Stimulated activated CD8-positive, alpha-beta memory T cell treated with anti-CD3 and anti-CD28 coated beads, Interleukin-7, amount 100 ng/mL, for 4 hours (primary cell): ENCODE measurements at places on chromosomes 2 and 18.

- no peak for DNase-seq
Measured at GRCh38 chr2:112272669-112273068, 2.7 kb upstream of the ZC3H6 start.

- DNase-seq, result no peak
Measured at GRCh38 chr18:79496237-79496977, 100.7 kb downstream of the NFATC1 start.

DNA sequence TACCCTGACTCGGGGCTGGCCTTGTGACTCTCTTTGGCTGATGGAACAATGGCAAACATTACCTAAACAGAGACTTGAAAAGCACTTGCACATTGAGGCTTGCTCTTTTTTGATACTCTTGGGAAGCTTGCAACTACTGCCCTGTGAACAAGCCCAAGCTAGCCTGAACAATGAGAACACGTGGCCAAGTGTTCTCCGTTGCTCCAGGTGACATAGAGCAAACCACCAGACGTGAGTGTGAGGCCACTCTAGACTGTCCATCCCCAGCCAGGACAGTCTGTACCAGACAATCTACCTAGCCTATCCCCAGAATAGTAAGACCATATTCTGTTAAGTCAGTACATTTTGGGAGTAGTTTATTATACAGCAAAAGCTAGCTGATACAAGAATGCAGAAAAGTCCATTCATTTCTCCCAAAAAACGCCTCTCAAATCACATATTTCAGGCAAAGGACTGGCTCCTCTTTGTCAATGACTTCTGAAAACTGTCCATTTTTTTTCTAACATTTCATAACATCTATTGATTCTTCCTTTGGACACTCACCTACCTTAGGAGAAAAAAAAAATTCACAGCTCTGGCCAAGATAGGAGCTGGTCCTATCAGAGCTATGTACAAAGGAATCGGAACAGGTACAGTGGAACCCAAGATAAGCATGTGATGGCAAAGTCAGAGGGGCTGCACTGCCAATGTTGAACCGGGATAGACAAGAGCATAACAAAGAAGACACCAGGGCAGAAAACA lies 142.1 kb upstream of the PKDCC start:
- DNase-seq, result no peak

- DNase-seq, result peak; percentile 22
Measured at GRCh38 chr2:219448776-219449341, 14.2 kb downstream of the SPEG start.

GRCh38 chr2:204401114-204401513 lies 144.2 kb upstream of the PARD3B start:
- no peak for DNase-seq

DNA sequence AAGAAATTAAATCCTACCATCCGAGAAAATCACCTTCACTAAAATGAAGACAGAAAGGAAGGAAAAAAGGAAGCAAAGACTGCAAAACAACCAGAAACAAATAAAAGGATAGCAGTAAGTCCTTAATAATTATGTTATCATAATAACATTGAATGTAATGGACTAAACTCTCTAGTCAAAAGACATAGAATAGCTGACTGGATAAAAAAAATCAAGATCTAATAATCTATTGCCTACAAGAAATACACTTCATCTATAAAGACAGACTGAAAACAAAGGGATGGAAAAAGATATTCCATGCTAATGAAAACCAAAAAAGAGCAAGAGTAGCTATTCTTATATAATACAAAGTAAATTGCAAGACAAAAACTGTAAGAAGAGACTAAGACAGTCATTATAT lies 48.5 kb upstream of the SGPP2 start:
- no peak for DNase-seq

DNA sequence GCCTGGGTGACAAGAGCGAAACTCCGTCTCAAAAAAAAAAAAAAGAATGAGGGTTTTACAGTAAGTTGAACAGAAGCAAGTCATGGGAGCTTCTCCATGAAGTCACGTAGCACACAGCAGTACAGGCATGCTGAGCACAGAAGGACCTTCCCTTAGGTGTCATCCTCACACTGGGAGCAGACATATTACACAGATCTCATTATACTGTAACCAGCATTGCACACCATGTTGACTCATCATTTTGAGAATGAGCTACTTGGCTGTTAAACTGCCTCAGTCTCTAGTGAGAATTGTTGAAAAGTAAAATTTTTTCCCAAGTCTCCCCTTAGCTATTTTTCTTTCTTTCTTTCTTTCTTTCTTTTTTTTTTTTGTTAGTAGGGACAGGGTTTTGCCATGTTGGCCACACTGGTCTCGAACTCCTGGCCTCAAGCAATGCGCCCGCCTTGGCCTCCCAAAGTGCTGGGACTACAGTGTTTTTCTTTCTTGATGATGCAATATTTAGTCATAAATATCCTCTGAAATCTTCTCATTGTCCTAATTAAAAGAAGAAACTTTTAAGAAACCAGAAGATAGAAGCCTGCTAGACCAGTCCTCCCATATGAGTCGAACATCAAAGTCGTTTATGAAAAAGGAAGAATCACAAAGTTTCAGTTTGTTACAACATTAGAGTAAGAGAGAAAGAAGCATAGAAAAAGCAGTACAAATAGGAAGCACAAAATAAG lies 37.9 kb upstream of the PPP1CB start:
- DNase-seq, result no peak

DNA sequence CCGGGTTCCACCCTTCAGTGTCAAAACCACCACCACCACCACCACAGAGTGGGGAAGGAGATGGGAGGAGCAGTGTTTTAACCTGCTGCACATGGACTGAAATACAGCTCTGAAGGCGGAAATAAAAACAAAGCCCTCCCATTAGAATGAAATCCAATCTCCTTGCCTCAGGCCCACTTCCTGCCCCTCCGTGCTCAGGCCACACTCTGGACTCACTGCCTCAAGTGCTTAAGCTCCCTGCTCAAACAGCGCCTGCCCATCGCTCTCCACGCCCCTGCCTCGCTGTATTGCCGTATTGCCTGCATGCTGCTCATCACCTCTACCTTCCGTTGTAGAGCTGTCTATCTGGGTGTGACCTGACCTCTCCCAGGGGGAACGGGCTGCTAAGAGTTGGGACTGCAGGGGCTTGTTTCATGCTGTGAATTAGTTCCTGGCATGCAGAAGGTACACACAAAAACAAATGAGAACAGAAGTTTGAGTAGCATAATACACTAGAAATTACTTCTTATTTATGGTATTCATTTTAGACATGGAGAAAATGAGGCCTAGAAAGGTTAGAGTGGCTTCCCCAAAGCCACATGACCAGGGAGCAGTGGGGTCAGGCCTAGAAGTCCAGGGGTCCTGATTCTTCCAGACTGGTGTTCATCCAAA lies 31.6 kb upstream of the NEB start:
- no peak for DNase-seq

DNA sequence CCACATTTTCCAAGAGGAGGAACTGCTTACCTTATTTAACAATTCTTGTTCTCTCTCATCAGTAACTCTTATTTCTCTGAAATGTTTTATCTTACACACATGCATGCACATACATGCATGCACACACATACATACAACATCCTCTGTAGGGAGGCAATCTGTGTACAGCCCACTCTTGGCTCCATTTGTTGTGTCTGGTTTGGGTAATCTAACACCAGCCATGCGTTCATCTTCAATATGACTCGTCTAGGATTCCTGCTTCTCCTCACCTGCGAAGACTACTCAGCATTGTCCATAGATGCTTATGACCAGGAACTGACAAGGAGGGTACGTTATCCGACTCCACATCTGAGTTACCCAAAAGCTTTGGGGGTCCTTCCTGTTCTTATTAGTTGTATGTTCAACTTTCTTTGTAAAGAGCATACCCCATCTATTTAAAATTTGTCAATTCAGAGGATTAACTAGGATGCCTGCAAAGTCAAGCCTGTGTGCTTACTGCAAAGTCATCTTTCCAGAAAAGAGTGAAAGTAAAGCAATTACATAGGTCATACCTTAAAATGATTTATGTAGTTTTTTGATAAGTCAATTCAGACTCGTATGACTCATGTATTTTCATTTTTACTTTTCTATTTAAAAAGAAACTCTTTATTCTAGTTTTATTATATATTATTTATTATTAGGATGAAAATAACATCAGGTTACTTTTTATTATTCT lies 18.2 kb downstream of the LYPD6B start:
- DNase-seq, result no peak

DNA sequence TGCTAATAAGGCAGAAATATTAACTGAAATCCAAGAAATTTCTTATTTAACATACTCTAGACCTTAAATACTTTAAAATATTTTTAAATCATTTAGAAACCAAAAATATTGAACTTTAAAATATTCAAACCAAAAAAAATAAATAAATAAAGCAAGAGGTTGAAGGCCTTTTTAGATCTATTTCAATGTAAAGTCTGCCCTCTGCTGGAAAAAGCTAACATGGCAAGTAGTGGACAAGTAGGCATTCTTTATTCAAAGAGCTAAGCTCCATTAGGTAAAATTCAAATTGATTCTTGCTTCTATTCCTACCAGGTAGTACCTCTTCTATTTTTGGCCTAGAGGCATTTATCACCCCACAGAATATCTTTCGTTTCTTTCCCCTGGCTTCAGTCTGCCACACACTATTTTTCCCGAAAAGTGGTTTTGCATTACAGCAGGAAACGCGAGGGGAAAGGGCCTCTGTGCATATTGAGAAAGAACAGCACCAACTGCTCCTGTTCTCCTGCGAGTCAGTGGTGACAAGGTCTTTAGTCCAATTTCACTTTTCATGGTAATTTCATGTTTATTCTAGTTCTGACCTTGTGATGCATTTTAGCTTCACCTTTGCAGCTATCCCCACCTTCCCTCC lies 20.4 kb downstream of the IFIH1 start:
- DNase-seq, result no peak

DNA sequence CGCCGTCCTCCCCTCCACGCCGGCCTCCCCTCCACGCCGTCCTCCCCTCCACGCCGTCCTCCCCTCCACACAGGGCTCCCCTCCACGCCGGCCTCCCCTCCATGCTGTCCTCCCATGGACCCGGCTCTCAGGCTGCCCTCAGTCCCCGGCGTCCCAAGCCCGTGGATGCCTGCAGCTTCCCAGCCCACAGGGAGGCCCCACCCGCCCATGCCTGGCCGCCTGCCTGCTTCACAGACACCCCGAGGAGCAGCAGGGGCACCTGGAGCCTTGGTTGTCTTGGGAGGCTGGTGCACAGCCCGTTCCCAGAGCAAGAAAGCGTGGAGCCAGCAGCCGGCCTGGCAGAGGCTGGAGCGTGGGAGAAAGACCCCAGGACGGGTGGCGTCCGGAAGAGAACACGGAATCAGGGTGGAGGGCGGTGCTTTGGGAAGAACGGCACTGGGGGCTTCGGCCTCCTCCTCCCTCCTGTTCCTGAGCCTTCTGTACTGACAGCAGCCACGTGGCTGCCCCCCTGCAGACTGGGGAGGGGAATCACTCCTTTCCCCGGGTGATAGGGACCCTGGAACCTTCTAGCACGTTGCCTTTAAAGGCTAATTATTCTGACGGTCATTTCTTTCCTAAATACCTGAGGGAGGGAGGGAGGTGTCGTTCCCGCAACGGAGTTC lies 26.2 kb upstream of the KCNG2 start:
- DNase-seq, result no peak

- DNase-seq, result no peak
Measured at GRCh38 chr2:29806461-29806860, 114.9 kb downstream of the ALK start.
